T-helper 2 cell (primary cell): ENCODE measurements at places on chromosomes 3 and 15.

GRCh38 chr3:105367063-105367405 lies 325 bp downstream of the ALCAM start:
- DNase-seq, result peak; percentile 9

- no peak for DNase-seq
These were observed 46.5 kb downstream of the KLHL25 start for GRCh38 chr15:85748176-85748575.

DNA sequence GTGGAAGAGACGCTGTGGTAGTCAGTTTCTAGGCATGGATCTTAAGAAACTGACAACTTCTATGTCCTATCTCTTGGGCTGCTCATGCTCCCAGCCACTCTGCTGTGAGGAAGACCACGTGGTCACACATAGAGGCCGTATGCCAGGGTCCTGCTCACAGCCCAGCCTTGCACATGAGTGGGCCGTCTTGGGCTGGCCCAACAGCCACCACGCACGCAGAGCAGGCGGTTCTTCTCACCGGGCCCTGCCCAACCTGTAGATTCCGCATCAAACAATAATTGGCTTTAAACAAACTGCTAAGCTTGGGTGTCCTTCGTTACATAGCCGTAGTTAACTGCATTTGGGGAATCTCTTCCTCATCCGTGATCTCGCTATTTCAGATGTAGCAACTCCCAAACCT lies 26.0 kb downstream of the SLC41A3 start:
- DNase-seq, result no peak

GRCh38 chr3:124453189-124453588 lies 277.1 kb upstream of the UMPS start:
- DNase-seq, result no peak

GRCh38 chr3:20556661-20557060 lies 370.7 kb upstream of the SGO1 start:
- no peak for DNase-seq

DNA sequence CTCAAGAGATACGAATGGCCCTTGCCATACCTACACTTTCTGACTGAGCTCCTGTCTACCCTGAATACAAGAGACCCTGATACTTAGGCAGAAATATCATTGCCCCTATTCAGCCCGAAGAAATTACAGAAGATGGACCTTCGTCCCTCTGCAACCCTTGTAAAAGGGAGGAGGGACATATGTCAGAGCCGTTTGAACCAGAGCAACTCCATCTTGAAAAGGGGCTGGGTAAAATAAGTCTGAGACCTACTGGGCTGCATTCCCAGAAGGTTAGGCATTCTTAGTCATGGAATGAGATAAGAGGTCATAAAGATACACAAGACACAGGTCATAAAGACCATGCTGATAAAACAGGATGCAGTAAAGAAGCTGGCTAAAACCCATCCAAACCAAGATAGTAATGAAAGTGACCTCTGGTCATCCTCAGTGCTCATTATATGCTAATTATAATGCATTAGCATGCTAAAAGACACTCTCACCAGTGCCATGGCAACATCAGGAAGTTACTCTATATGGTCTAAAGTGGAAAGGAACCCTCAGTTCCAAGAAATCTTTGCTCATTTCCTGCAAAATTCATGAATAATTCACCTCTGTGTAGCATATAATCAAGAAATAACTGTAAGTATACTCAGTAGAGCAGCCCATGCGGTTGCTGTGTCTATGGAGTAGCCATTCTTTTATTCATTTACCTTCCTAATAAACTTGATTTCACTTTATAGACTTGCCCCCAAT lies 49.7 kb upstream of the GPD1L start:
- DNase-seq, result no peak

GRCh38 chr3:100404250-100404548 lies 2.9 kb downstream of the LNP1 start:
- no peak for DNase-seq

- DNase-seq, result no peak
These were observed 69.8 kb upstream of the SLC4A7 start for GRCh38 chr3:27553886-27554540.

GRCh38 chr3:154799800-154800199 lies 280.3 kb upstream of the MME start:
- DNase-seq, result no peak

DNA sequence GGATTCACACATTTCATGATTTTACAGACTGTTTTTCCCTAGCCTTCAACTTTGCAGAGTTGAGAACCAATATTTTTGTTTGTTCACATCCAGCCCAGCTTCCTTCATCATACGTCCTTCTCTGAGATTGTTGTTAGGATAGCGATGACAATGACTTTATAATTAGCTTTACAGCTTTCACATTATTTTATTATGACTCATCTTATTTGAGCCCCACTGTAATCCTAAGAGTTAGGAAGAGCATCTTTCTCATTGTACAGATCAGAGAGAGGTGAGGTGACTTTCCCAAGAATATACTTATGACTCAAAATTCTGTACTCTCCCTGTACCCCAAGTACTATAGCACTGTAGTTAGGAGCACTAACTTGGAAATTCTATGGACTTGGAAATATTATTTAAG lies 156.1 kb downstream of the ALDH1A2 start:
- DNase-seq, result no peak
